ENCODE measurements at places on chromosomes 11 and 22.
A peak's percentile ranks its signal among the peaks of the same experiment; 100 is the strongest.

DNA sequence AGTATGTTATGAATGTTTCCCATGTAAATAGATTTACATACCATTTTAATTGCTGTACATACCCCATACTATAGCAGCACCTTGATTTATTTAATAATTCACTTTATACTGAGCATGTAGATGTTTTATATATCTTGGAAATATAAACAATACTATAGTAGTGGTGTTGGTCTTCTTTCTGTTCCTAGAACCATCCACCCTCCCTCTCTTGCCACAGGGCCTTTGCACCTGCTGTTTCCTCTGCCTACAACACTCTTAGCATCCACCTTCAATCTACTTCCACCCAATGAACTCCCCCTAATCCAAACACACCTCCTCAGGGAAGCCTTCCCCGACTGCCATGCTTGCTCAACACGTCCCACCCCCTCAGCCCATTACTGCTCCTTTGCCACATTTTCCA is 30.2 kb downstream of the TESMIN start:
- DNase-seq, result no peak

- no peak for DNase-seq
These were observed 256.3 kb upstream of the ARHGAP20 start for GRCh38 chr11:110968348-110969062.

GRCh38 chr11:128576555-128576954 is 10.8 kb downstream of the ETS1 start:
- no peak for DNase-seq

GRCh38 chr11:131583421-131583820 is 213.0 kb downstream of the NTM start:
- DNase-seq, result no peak

DNA sequence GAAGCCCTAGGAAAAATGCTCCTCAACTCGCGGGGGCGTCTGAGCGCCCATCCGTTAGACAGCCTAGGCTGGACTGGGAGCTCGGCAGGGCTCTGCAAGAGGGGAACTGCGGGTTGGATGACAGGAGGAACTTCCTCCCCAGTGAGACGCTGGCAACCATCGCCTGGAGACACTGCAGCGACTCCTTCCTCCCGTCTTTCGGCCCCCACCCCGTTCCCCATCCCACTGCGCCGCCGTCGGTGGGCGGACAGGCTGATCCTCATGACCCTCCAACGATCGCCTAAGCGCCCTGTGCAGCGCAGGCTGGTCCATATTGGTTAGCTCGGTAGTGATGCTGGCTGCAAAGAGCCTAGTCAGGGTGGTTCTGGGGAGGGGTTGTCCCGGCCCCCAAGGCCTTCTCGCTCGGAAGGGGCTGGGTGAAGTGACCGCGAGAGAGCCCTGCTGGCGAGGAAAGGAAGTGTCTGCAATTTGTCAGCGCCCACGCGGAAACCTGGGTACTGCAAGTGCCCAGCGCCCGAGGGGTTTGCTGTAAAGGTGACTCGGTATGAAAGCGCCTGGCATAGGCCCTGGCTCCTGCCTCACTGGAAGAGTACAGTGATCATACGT is 638 bp downstream of the NRGN start:
- peak; percentile 61 for DNase-seq

Measured in activated CD8-positive, alpha-beta memory T cell treated with anti-CD3 and anti-CD28 coated beads, Interleukin-2, amount 10 ng/mL, durations not matched to agents 7 days and 5 days (primary cell).